Activated T-helper 1 cell treated with anti-CD3 and anti-CD28 coated beads, Interleukin-2, amount 50 U/mL, for 16 hours (primary cell): ENCODE measurements at places on chromosomes 3 and 15.

GRCh38 chr3:23086331-23086730, 116.8 kb upstream of the UBE2E2 start:
- no peak for DNase-seq

DNA sequence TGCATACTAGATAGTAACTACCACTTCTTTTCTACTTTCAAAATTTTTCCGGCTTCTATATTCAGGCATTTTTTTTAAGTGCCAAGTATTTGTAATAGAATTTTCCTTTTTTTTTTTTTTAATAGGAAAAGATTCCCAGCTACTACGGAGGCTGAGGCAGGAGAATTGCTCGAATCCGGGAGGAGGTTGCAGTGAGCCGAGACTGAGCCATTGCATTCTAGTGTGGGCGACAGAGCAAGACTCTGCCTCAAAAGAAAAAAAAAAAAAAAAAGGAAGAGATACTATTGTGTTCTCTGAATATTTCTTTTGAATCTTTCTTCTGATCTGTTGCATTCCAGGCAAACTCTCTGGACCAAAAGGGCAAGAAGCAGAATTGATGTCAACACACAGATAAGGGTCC, 557.3 kb downstream of the FGF12 start:
- no peak for DNase-seq

GRCh38 chr3:81242871-81243270, 518.6 kb downstream of the GBE1 start:
- no peak for DNase-seq

GRCh38 chr3:54773271-54773670, 154.6 kb downstream of the LRTM1 start:
- no peak for DNase-seq

- no peak for DNase-seq
These were observed 10.4 kb downstream of the TMEM41A start for GRCh38 chr3:185488465-185488864.

DNA sequence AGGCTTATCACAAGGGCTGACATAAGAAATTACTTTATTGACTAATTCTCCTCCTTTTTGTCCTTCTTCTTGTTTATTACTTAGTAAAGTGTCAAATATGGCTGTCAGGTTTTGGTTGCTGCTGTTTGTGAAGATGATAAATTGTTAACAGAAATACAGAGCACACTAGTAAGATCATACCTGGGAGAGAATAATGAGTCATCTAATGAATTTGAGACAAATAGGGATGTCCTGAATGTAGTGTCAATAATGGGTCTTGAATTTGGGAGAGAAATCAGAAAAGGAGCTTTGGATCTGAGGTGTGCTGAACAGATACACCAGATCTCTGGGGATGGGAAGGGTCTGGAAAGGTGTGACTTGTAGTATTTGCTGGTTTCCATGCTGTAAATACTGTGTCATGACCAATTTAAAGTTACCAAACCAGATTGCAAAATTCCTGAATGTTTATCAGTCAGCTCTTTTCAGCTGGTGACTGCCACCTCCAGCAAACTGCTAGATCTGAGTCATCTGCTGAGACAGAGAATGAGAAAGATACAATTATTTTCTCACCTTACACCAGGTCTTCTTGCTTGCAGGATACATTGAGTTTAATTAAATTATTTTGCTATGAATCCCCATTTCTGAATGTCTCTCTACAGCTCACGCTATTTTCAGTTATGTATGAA, 76.7 kb upstream of the SATB1 start:
- DNase-seq: no peak

GRCh38 chr3:67386451-67386850, 268.0 kb downstream of the SUCLG2 start:
- DNase-seq: no peak

DNA sequence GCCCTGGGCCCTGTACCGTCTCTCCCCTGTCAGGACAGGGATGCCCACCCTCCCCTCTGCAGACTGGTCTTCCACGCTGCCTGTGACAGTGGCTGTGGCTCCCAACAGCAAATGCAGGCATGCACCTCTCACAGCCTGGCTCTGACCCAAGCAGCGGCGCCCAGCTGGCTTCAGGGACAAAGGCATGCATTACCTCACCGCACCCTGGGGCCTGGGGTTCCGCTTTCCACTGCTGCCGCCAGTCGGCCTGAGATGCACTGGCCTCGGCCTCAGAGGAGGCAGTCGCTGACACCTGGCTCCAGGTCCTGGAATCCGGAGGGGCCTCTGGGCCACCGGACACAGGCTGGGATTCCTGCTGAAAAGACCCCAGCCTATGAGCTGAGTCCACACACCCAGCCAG, 70.3 kb downstream of the SCN5A start:
- DNase-seq: no peak

GRCh38 chr3:126993436-126993835, 10.5 kb downstream of the PLXNA1 start:
- no peak for DNase-seq
